Bronchial epithelial cell (primary cell): ENCODE measurements at places on chromosomes 1 and 21.
A peak's percentile ranks its signal among the peaks of the same experiment; 100 is the strongest.

- DNase-seq, result peak; percentile 41
Observed at GRCh38 chr1:58943776-58944175, 159.9 kb upstream of the JUN start.

DNA sequence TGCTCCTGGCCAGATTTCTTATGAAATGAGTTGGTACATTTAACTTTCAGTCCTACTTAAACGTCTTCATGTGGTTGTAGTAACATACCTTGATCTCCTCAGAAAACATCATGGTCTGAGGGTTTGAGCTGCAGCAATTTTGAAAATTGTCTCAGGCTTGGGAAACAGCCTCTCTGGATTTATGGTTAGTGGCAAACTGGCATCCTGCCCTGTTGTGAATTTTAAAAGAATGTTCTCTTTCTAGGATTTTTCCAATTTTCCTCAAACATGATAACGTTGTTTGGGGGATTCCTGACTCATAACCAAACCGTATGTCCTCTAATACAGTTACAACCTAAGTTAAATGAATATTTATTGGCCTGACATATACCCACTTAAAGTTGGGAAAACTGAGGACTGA, 624.4 kb downstream of the LMO4 start:
- DNase-seq, result no peak

- peak; percentile 64 for DNase-seq
Observed at GRCh38 chr1:64624218-64624713, 120.6 kb upstream of the RAVER2 start.

DNA sequence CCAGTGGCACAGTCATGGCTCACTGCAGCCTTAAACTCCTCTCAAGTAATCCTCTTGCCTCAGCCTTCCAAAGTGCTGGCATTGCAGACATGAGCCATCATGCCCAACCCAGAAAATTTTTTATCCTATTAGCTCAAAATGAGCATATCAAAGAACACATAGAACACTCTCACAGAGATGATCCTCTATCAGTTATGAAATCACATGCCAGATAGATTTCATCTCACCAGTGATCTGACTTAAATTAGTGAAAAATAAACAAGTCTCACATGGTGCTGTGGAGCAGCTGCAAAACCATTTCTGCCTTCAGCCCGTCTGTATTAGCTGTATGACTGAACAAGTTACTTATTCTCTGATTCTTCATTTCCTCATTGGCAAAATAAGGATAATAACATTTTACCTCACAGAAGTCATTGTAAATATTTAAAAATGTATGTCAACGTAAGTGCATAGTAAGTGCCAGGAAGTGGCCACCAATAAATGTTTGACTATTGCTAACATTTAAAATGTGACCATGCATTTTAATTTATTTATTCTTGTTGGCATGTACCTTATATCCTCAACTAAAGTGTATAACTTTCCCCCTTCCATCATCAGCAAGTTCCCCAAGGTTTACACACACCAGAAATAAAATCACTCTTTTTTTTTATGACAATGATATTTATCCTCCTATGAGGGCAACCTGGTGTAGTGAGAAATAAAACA, 29.0 kb upstream of the SLC19A2 start:
- DNase-seq, result peak; percentile 33

DNA sequence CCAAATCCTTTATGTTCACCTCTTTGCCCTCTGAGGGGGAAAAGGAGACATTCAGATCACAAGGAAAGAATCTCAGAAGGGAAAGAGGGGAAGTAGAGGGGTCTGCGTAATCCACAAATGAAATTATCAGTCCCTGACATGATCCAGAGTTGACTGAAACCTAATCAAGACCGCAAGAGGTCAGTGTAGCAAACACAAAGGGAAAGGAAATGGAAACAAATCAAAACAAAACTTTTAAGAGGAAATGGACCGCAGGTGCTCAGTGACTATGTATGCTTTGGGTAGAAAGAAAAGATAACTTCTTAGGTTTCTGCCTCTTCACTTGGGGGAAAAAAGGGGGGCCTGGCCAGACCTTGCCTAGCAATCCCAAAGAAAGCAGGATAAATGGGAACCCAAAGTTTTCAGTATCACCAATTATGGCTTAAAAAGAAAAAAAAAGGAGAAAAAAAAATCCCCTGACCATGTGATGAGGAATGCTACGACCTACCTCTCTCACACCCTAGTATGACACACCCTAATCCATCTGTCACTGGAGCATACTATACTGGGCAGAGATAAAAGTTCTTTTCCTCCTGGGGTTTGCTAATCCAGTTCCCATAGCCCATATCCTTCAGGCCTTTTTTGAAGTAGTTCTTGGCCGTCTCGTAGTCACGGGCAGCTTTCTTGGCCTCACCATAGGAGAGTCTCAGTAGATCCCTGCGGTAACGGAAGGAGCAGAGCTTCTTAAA, 16.9 kb downstream of the CHRNB2 start:
- no peak for DNase-seq

DNA sequence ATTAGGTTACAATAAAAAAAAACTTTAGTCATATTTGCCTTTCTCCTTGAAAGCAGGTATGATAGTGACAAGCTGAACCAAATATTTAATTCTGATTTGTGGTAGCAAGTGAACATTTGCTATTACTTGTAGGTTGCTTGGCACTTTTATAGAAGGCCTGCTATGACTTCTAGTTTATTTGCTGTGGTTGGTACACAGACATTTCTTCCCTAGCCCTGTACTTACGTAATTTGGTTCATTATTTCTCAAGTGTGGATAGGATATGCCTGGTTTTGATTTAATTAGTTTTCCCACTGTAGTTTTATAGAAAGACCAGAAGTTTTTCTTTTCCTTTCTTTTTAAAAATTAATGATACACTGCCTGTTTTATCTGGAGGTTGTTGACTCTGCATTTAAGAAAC, 55.9 kb downstream of the PPP2R5A start:
- no peak for DNase-seq
